GM12892 (cell line): ENCODE measurements at places on chromosomes 2 and 18.

DNA sequence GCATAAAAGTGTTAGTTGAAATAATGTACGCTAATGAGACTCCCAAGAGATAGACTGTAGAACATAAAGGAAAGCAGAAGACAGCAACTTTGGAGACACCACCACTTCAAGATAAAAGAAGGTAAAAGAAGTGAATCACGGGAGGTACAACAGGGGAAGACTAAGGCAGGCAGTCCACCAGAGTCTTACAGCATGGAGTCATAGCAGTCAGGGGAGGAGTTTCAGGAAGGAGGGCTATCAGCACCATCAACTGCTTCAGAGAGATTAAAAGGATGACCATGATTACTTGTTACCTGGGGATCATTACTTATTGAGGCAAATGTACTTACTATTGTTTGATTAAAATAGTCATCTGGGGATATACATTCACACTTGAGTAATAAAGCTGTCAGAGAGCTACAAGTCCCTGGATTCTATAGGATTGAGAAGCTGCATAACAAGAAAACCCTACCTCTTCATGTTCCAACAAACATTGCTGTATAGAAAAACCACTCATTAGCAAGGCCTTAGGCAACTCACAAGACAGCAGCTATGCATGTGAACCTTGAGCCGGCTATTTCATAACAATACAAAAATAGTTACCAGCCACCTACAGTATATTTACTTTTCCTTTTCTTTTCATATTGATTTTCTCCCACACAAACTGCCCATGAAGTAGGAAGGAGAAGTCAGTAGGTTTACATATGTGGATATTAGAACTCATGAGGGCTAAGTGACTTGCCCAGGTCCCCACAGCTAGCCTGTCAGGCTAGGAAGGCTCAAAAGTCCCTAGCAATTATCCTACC is 101.7 kb downstream of the PDE11A start:
- no peak for DNase-seq

- DNase-seq = no peak
Measured at GRCh38 chr18:45667056-45667736, 51.9 kb downstream of the SLC14A2 start.

- no peak for DNase-seq
Measured at GRCh38 chr2:121375621-121376159, 90.7 kb upstream of the TFCP2L1 start.

GRCh38 chr2:56688661-56689060 is 504.9 kb downstream of the CCDC85A start:
- no peak for DNase-seq

- DNase-seq = no peak
Measured at GRCh38 chr2:212242724-212243123, 295.9 kb downstream of the ERBB4 start.

DNA sequence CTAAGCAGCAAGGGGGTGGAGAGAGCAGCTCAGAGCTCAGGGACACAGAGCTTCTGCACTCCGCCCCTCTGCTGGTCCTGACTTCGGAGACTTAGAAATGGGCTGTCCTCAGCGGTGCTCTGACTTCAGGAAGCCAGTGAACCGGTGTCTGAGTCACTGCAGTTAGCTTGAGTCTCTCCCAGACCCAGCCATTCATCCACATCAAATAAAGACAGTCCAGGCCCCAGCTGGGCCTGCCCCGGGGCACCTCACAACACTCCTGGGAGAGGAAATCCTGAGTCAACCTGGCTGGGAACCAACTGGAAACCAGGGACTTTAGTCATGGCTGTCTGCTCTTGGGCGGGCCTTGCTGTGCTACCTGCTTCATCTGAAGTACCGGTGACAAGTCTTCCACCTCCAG is 5.4 kb upstream of the ITGB6 start:
- DNase-seq = no peak

GRCh38 chr2:10053351-10053750 is 10.0 kb downstream of the KLF11 start:
- DNase-seq = no peak

DNA sequence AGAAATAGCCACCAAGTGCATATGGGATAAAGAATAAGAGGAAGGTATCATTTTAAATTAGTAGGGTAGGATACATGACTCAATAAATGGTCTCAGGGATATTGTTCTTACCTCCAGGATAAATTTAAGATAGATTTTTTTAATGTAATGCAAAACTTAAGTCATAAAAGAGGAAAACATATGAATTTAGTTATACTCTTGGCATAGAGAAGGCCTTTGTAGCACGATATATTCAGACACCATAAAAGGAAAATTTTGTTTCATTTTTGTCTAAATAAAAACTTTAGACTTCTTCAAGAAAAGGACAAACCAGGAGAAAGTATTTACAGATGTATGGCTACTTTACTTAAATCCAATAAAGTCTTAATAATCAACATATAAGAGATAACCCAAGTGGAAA is 78.5 kb upstream of the CAB39 start:
- DNase-seq = no peak

- DNase-seq = no peak
Measured at GRCh38 chr2:69618362-69618761, 25.2 kb downstream of the AAK1 start.
